ENCODE measurements at places on chromosomes 2 and 18. TPM values are rescaled to one million over a fixed set of nuclear protein-coding genes. Genes with fewer than 3 reads are reported as not detected.

HOXD11 gene
- total RNA-seq: not detected

ALPP gene
- not detected for total RNA-seq

GRCh38 chr2:133139847-133140533, 428.3 kb downstream of the NCKAP5 start:
- DNase-seq: no peak
- no peaks in the 10 kb centered on the region for H3K4me1 ChIP-seq
- no peaks in the 10 kb centered on the region for H3K27me3 ChIP-seq
- H3K4me3 ChIP-seq: no peak overlapping the region
- H3K36me3 ChIP-seq: no peaks in the 10 kb centered on the region

DNA sequence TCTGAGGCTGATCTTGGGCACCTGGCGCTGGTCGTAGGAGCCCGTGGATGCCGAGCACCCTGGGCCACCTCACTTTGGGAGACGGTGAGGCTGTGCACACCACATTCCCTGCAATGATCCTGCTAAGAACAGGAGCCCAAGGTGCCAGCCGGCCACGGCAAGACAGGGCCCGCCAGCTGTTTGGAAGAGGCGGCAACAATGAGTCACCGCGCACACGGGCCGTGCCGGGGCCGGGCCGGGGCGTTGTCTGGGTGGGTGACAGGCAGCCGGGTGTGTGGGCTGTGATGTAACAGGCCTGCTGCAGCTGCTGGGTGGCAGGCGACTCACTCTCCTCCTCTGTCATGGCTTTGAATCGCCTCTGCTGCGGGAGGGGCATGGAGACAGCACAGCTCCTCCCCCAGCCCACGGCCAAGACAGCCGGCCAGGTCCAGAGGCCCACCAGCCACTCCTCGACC, 49.7 kb upstream of the ODC1 start:
- H3K4me1 ChIP-seq: peaks cover 17% of the 10 kb centered on the region
- no peaks in the 10 kb centered on the region for H3K36me3 ChIP-seq
- no peak overlapping the region for H3K4me3 ChIP-seq

DNA sequence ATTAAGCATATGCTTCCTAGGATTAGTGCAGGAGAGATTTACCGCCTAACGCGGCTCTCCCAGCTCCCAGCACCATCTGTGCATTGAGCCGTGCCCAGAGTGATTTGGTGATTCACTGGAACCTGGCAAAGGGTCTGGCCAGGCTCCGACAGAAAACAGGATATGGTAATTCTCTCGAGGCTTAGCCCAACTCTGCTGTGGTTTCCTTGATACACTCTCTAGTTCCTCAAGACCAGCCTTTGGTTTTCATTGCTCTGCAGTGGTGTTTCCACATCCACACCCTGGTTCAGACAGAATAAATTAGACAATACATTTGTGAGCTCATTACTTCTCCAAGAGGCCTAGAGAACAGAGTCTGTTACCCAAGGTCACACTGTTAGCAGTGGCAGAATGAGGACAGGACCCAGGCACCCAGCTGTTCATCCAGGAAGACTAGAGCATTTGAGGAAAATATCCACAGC, 23.0 kb upstream of the SMAD2 start:
- H3K27ac ChIP-seq: peak overlapping the region; percentile 54
- no peaks in the 10 kb centered on the region for H3K27me3 ChIP-seq
- peak overlapping the region; percentile 53 for H3K4me3 ChIP-seq
- peak; percentile 31 for DNase-seq
- peaks cover 9% of the 10 kb centered on the region for H3K4me1 ChIP-seq
- H3K36me3 ChIP-seq: no peaks in the 10 kb centered on the region

Data from activated T-cell treated with anti-CD3 and anti-CD28 coated beads, Interleukin-2, amount 50 U/mL, for 72 hours (primary cell).